ENCODE measurements at places on chromosomes 1 and 21.

- no peak for DNase-seq
Measured at GRCh38 chr1:93715529-93716126, 34.0 kb upstream of the BCAR3 start.

DNA sequence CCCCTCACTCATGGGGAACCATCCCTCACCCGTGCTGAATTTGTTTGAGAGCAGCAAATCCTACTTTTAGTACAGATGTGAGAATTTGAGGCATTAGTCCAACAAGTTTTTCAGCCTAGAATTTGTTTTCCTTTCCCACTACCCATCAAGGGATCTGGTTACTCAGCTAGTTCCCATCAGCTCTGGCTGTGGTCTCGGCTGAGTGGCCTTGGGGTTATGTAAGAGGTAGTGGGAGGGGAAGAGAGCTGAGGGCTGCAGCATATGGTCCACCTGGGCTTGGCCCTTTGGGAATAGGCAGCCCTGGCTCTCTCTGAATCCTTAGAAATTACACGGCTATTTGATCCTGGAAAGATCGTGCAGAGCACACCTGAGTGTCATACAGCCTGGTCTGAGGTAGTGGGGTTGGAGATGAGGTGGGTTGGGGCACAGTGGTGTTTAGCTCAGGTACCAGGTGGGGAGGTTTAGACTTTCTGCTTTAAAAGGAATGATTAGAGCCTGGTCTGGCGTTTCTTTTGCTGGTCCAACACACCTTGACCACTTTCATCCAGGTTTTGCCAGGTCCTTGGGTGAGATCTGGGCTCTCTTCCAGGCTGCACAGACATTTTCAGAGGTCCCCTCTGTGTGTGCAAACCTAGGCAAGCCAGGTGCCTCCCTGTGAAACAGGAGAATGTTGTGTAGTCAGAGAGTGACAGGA, 4.2 kb downstream of the GSTM4 start:
- DNase-seq: no peak

DNA sequence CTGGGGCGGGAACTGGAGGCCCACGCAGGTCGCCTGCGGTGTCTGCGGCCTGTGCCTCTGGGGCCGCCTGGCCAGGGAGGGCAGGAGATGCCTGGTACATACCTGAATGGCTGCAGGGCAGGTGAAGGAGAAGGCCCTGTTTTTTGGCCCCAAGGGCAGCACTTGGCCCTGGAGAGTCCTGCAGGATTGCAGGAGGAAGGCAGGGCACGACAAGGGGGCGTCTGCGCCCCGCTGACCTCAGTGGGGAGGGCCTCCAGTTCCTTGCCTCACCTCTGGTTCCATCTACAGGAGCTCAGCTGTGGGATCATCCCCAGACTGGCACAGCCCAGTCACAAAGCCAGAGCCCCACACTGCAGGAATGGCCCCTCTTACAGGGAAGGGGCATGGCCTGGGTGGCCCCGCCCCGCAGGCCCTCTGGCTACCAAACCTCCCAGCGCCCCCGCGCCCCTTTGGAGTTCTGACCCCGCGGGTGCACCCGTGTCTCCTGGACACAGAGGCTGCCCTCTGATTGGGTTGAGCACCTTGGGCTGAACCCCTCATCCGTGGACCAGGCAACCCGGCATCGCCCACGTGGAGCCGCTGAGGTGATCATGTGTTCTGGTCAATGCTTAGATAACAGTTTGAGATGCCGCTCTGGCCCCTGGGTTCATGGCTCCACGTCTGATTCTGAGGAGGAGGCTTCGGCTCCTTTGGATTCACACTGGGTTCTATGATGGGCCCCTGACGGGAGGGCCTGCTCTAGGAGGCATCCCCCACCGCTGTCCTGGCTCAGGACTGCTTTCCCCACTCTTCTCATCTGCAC, 1.3 kb upstream of the PEX10 start:
- peak; percentile 43 for DNase-seq

- DNase-seq: no peak
Measured at GRCh38 chr1:182196897-182197870, 135.7 kb upstream of the ZNF648 start.

GRCh38 chr1:190792873-190793272, 315.2 kb upstream of the BRINP3 start:
- no peak for DNase-seq

GRCh38 chr1:17187051-17187450, 17.9 kb upstream of the PADI1 start:
- DNase-seq: no peak

DNA sequence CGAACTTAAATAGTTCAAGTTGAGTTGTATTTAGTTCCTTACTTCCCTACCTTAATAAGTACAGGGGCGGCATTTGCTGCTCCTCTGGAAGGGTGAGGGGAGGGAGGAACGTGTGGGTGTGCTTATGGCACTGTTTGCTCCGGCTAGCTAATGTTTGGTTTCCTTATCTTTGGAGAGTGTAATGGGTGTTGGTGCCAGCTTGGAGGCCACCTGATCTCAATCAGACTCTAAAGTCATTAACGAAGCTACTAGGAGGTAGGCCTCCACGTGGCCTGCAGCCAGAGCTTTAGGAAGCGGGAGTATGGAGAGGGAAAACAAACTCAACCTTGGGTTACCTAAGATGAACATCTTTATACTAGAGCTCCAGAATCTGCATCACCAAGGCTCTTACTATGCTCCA, 43.0 kb upstream of the RAP1A start:
- no peak for DNase-seq

DNA sequence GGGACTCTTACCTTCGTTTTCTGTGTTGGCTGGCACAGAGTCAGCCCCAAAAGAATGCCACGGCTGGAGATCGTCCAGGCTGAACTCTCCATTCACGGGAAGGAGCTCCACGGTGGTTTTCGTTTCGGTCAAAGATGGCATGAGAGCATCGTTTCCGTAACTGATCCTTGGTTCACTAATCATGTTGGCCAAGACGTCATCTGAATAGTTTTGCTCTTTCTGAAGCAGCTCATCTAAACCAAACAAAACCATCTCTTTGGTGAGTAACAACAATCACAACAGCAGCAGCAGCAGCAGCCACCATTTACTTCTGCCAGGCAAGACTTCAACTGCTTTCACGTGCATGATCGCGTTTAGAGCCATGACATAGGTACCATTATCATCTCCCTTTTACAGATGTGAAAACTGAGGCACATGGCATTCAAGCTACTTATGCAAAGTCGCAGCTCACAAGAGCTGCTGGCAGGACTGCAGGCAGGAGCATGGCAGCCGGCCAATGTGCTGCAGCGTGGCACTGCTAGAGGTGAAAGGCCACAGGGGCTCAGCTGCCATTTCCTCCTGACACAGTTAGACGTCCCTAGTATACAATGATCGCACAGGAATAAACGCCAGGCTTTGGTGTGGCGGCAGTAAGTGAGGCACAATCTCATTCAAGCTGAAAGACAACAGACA, 177.1 kb downstream of the GABPA start:
- DNase-seq: no peak

DNA sequence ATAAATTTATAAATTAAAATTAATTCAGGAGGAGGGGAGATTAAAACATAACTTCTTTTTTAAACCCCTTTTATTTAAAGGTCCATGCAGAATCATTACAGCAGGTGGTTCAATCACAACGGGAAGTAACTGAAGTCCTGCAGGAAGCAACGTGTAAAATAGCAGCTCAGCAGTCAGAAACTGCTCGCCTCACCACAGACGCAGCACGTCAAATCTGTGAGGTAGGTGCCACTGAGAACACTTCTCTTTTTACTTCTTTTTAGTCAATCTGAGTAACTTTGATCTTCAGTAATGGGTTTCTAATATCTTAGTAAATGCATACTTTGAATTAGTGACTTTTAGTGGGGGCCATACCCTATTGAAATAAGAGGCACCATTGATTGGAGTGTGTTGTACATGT, 87.0 kb downstream of the CEP350 start:
- DNase-seq: no peak

DNA sequence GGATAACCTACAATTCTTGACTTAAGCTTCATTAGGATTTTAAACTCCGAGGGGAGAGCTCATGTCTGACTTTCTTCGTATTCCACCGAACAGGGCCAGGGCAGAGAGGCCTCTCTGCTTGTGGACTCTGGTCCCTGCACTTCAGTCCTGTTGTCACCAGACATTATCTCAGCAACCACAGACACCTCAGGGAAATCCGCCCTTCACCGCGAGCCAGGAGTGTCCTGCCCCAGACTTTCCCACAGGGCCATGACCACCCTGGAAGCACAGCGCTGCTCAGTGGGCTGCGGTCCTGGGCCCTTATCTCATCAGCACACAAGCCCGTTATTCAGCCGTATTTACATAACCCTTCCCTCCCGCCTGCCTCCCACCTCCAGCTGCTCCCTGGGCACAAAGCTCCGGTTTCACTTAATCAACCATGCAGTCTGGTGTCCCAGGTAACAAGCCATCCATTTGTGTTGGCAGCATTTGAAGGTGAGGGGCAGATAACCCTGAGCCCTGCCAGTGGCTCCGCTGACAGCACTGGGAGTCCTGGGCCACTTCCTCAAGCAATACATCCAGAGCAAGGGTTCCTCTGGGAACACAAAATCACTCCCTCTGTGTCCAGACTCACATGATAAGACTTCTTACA, 122.8 kb upstream of the RAB4A start:
- DNase-seq: peak; percentile 67

DNA sequence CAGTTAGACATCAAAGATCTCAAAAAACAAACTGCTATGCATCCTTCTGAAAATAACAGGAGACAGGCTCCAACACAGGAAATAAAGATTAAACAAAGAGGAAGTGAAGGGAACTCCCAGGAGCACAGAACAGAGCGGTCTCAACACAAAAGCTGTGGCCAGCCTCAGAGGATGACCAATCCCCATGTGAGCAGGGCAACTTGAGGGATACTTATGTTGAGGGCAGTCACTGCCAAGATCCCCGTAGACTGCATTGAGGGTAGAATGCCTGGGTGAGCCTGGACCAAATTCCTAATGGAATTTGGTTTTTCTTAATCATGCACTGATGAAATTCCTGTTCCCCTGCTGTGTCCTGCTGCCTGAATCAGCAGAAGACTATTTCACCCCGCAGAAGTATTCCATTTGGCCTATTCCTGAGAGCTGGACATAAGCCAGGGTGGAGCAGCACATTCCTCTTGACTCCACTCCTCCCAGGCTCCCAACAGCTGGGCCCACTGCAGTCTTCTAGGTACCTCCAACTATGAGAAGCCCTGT, 49.0 kb downstream of the JAK1 start:
- DNase-seq: peak; percentile 27

GRCh38 chr1:111679541-111679940, 59.7 kb downstream of the INKA2 start:
- no peak for DNase-seq

- no peak for DNase-seq
Measured at GRCh38 chr1:217017165-217017564, 293.9 kb upstream of the ESRRG start.

GRCh38 chr1:60573121-60573520, 499.6 kb upstream of the C1orf87 start:
- DNase-seq: no peak

DNA sequence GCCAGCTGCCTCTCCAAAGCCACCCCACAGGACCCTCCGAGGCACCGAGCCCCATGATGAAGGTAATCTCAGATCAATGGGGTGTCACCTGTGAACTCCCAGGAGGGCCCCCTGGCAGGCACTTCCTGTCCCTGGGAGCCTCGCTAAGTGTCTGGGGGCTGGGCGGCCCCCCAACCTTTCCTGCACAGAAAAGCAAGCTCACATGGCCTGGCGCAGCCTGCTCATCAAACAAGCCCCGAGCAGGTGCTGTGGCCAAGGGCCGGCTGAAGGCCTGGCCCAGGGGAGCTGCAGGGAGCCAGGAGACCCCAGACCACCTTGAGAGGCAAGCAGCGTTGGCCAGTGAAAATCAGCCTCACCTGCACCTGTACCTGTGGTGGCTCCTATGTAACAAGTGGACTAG, 2.9 kb downstream of the RIPK4 start:
- DNase-seq: no peak

- no peak for DNase-seq
Measured at GRCh38 chr1:19723874-19724273, 59.2 kb downstream of the HTR6 start.

DNA sequence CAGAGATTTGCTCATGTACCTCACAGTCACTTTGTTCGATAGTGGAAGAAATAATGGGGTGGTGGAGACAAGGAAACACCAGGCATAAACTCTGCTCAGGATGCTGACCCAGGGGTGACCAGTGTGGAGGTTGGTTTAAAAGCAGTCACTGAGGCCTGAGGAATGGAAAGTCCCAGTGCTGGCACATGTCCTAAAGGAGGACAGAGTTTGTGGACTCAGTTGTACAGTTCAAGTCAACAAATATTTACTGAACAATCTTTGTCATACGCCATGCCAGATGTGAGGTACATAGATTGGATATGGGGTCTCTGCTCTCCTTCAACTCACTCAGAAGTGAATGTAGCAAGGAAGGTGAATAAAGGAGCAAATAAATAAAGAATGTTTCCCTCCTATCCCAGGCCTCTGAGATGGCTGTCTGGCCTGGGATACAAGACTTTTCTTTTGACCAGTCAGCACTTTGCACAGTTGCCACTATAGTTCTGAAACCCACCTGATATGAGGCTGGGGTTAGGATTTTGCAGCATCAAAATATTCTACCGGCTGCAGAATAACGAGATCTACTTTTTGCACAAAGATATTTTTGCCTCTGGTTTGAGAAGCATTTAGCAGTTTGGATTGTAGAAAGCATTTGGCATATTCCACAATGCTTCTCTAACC, 7.9 kb upstream of the GFI1 start:
- no peak for DNase-seq

DNA sequence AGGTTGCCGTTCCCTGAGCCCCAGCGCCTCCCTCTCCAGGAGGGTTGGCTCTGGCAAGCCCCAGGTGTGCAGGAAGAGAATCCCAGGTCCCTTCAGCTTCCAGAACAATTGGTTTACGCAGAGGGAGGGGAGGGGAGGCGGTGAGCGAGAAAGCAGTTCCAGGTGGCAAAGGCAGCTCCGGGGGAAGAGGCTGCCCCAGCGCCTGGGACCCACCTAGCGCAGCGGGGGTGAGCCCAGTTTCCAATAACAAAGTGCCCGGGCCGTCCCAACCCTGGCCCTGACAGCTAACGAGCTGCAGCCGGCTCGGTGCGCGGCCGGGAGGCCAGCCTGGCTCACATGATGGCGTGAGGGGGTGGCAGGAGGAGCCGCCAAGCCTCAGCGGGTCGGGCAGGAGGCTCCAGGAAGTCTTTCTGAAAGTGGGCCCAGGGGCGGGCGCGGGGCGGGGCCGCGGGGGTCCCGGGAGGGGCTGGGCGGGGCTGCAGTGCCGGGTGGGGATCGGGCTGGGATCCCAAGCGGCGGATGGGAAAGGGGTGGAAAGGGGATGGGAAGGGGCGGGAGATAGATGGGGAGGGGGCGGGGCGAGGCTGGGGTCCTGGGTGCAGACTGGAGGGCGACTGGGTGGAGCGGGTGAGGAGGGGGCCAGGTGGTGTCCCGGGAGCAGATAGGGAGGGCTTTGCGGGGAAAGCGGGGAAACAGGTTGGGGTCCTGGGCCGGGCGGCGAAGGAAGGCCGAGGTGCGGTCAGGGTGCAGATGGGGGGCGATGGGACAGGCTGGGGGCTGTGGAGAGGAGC, 22.8 kb downstream of the DHRS3 start:
- peak; percentile 73 for DNase-seq
